ENCODE measurements at places on chromosomes 1 and 21.

- no peak for DNase-seq
These were observed 13.1 kb upstream of the ZRANB2 start for GRCh38 chr1:71093938-71094337.

- DNase-seq = no peak
These were observed 49.2 kb downstream of the FH start for GRCh38 chr1:241470361-241470760.

- no peak for DNase-seq
These were observed 37.4 kb downstream of the PRDM2 start for GRCh38 chr1:13737398-13737797.

DNA sequence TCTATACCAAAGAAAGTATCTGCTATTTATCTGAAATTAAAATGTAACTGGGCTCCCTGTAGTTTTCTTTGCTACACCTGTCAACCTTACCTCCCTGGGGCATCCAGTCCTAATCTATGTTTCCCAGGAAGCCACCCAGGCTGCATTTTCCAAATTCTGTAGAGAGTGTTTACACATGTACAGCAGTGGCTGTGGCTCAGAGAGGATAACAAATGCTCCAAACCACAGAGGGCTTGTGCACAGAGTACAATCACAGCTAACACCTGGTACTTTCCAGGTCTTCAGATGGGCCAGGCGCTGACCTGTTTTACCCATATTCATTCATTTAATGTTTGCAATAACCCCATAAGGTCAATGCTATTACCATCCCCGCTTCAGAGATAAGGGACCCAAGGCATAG is 146.5 kb upstream of the TNR start:
- no peak for DNase-seq

GRCh38 chr1:2201062-2201461 is 6.5 kb upstream of the FAAP20 start:
- no peak for DNase-seq
